Thoracic aorta (tissue), 2 donors: ENCODE measurements at places on chromosomes 1 and 21. TPM values are rescaled to one million over a fixed set of nuclear protein-coding genes. Genes with fewer than 3 reads are reported as not detected.
A peak's percentile ranks its signal among the peaks of the same experiment; 100 is the strongest.

GRCh38 chr1:39732730-39733129 lies 6.0 kb upstream of the PPIE start:
- DNase-seq = no peak

- DNase-seq = no peak
Measured at GRCh38 chr1:44707959-44708831, 22.8 kb downstream of the RNU5D-1 start.

GRCh38 chr1:111441573-111442192 lies 7.4 kb downstream of the WDR77 start:
- DNase-seq = no peak

DNA sequence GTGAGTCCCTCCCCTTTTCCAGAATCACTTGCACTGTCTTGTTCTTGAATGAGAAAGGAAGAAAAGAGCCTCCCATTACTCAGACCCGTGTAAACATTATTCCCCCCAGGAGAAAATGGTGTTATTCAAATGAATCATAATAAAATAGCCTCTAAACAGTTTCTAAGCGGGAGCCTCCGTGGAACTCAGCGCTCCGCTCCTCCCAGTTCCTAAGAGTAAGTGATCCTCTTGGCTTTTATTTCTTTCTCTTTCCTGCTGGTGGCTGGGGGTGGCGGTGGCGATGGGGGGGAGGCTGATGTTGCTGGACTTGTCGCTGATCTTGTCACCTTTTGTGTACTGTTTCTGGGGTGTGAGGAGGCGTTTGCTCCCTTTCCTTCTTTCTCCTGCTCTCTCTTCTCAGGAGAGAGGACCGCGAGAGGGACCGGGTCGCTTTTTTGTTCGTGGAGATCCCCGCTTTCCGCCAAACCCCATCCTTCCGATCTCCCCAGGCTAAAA lies 781 bp downstream of the PROX1 start:
- no peak for DNase-seq

DNA sequence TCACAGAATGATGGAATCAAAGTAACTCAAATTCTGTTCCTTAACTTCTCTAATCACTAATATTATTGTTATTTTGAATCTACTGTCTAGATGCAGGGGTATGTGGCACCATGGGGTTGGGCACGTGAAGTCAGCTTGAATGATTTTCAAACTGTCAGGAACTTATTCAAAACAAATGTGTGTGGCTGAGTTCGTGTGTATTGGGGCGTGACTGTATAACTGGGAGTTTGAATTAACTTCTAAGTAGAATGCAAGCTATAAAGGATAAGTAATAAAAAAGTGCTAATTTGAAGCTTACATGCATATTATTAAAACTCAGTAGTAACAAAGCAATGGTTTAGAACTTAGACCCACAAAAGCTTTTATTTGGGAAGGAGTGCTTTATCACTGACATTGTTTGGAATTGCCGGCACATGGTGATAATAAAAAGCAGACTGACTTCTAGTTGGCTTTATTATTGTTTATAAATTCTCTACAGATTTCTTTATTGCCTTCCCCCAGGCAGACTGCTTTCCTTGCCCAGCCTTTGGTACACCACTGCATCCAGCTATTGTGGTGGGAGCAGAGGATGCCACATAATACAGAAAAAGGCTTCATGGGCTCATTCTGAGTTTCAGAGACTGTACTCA lies 84.3 kb downstream of the TENT5C start:
- DNase-seq = no peak

- no peak for DNase-seq
Measured at GRCh38 chr1:228006034-228006785, 588 bp upstream of the WNT3A start.

DNA sequence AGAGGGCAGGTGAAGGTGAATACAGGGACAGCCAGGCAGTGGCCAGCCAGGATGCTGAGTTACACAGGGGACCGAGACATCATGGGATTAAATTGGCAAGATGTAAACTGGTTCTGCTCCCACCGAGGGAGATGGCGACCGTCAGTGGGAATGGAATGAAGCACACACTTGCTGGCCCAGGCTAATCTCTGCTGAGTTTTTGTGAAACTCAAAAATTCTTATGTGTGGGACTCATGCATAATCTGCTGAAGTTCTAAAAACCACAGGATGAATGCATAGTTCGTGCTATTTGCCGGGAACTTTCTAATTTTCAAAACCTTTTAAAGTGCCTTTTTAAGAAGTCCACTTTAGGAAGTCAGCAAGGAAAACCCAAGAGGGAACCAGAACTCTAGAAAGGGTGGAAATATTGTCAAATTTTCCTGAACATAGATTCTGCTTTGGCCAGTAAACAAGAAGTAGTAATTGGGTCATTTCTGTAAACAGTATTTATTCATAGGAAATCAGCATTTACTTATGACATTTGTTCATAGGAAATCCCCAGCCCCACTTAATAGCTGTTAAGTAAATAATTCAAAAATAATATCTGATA lies 85.4 kb upstream of the ROR1 start:
- no peak for DNase-seq

DNA sequence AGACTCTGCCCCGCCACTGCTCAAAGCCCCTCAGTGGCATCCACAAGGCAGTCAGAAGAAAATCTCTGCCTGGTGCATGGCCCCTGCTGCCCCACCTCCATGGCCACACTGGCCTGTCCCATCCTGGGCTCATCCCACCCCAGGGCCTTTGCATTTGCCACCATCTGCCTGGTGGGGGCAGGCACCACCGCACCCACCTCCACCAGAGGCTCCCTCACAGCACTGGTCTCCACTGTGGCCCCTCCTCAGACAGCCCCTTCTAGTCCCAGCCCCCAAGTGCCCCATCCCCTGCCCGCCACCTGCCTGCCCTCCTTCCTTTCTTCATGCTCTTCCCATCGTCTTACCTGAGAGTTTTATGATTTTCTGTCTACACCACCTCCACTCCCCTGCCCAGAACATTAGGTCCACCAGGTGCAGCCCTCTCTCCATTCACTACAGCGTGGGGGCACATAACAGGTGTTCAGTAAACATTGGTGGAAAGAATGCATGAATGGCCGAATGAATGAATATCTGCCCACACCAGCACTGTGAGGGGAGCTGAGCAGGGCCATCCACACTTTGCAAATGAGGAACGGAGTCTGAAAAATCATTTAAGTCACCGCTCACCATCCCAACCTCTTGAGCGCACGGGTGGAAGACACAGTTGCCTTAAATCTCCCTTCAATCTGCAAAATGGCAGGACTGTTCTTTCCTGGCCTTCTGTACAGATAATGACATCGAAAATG lies 2.1 kb downstream of the PRDM15 start:
- no peak for DNase-seq

- peak; percentile 48 for DNase-seq
Measured at GRCh38 chr1:225653463-225654276, 747 bp upstream of the ENAH start.

GRCh38 chr1:78843111-78843510 lies 163.4 kb downstream of the ADGRL4 start:
- DNase-seq = no peak

The CRNN gene
- not detected for total RNA-seq

The OR2T35 gene
- total RNA-seq = not detected
